ENCODE measurements at places on chromosomes 6 and 20. TPM values are rescaled to one million over a fixed set of nuclear protein-coding genes. Genes with fewer than 3 reads are reported as not detected.

GRCh38 chr6:118621799-118622470 is 29.5 kb downstream of the CEP85L start:
- H3K4me1 ChIP-seq = no peaks in the 10 kb centered on the region
- no peak overlapping the region for H3K27ac ChIP-seq
- H3K4me3 ChIP-seq = no peak overlapping the region

DNA sequence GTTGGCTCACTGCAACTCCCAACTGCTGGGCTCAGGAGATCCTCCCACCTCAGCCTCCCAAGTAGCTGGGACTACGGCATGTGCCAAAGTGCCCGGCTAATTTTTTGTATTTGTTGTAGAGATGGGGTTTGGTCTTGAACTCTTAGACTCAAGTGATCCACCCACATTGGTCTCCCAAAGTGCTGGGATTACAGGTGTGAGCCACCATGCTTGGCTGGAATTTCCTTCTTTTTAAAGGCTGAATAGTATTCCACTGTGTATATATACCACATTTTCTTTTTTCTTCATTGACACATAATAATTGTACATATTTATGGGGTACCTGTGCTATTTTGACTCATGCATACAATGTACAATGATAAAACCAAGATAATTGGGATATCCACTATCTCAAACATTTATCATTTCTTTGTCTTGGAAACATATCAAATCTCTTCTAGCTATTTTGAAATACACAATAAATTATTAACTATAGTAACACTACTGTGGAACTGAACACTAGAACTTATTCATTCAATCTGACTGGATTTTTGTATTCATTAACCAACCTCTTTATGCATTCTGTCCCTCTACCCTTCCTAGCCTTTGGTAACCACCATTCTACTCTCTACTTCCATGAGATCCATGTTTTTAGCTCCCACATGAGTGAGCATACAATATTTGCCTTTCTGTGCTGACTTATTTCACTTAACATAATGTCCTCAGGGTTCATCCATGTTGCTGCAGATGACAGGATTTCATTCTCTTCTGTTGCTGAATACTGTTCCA is 7.8 kb downstream of the MDC1 start:
- H3K4me3 ChIP-seq = no peak overlapping the region
- no peaks in the 10 kb centered on the region for H3K4me1 ChIP-seq
- DNase-seq = no peak
- no peak overlapping the region for H3K27ac ChIP-seq
- H3K36me3 ChIP-seq = peaks cover 40% of the 10 kb centered on the region

DNA sequence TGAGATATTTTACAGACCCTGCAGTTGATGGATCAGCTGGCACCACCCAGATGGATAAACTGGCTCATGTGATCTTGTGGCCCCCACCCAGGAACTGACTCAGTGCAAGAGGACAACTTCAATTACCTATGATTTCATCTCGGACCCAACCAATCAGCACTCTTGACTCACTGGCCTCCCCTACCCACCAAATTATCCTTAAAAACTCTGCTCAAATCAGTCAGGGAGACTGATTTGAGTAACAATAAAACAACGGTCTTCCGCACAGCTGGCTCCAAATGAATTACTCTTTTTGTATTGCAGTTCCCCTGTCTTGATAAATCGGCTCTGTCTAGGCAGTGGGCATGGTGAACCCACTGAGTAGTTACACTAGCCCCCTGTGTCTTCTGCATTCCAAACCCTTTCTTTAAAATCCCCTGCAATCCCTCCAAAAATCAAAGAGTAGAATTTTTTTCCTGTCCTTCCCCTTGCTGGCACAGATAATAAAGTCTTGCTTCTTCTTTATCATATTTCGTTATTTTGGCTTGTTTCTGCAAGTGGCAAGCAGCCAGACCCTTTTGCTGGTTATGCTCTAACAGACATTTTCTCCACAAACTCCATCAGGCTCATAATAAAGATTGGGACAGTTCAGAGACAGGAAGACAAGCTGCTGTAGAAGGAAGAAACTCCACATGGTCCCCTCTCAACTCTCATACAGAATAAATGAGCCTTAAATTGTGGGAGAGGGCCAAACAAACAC is 48.3 kb downstream of the OR2B6 start:
- H3K27ac ChIP-seq = no peak overlapping the region
- H3K4me1 ChIP-seq = no peaks in the 10 kb centered on the region
- H3K27me3 ChIP-seq = no peaks in the 10 kb centered on the region
- H3K36me3 ChIP-seq = no peaks in the 10 kb centered on the region
- DNase-seq = no peak

DNA sequence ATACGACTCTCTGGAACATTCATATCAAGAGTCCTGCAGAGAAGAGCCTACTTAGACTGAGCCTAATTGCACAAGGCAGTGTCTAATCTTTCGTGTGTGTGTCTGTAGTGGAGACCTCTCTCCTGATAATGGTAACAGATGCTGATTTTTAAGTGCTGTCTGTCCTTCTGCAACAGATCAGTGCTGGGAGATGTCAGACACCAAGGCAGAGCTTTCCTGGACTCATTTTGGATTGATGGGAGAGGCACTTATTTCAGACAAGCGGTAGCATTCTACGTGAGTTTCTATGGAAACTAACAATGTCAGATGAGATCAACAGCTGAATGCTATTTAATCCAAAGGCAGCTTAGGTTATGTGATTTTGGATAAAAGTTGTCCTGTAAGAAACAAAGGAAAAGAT is 167.6 kb downstream of the PLCB4 start:
- DNase-seq = no peak
- no peaks in the 10 kb centered on the region for H3K36me3 ChIP-seq
- H3K4me1 ChIP-seq = peaks cover 2% of the 10 kb centered on the region
- no peak overlapping the region for H3K4me3 ChIP-seq
- no peaks in the 10 kb centered on the region for H3K27me3 ChIP-seq

The STX11 gene
- 0.54 TPM for total RNA-seq

The SLC22A3 gene
- total RNA-seq = not detected

The MUCL3 gene
- total RNA-seq = not detected

The SMPDL3A gene
- total RNA-seq = 9.7 TPM

The MEP1A gene
- total RNA-seq = not detected

The GTSF1L gene
- total RNA-seq = not detected

The PDE7B gene
- total RNA-seq = 12.4 TPM

The XKR7 gene
- total RNA-seq = not detected
